Activated CD4-positive, alpha-beta T cell treated with anti-CD3 and anti-CD28 coated beads, Interleukin-2, amount 50 U/mL, for 24 hours (primary cell): ENCODE measurements at places on chromosomes 6 and 20.

DNA sequence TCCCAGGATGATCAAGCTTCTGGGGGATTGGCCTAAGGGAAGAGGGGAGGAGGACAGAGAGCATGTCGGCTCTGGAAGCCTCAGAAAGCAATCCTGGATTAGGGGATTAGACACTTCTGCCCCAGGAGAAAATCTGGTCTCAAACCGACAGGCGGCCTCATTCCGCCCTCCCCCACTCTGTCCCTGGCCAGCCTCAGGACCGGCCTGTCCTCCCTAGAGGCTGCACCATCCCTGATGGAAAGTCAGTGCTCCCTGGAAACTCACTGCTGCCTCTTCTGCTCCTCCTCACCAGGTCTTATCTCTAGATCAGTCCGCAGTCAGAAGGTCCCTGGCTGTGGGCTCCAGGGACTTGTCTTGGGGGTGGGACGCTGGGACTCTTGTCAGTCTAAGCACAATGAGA lies 905 bp upstream of the SLC12A5 start:
- no peak for DNase-seq

DNA sequence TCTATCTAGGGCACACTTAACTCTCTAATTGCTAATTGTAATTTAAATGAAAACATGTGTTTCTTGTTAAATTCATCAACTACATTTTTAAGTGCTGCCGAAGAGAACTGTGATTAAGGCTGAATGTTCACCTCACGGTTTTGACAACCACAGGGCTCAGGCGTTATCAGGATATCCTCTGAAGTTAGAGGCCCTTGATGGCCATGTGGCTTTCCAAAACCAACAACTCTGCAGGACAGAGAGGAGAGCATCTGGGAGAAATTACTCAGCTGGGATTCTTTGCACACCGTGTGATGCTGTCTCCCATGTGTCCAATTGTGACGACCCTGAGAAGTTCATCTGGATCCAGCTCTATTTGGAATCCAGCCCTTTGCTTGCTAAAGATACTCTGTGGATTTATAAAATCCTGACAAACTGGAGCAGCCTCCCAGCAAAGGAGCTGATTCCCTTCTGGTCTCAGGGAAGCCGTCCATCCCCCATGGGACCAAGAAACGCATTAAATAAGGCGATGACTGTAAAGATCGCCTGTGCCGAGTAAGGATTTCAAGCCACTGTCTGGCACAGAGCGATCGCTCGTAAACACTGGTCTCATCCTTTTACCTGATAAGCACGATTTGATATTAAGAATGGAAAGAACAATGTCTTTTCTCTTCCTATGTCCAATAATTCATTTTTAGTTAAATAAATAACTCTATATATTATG lies 401.1 kb downstream of the CD83 start:
- DNase-seq: no peak

DNA sequence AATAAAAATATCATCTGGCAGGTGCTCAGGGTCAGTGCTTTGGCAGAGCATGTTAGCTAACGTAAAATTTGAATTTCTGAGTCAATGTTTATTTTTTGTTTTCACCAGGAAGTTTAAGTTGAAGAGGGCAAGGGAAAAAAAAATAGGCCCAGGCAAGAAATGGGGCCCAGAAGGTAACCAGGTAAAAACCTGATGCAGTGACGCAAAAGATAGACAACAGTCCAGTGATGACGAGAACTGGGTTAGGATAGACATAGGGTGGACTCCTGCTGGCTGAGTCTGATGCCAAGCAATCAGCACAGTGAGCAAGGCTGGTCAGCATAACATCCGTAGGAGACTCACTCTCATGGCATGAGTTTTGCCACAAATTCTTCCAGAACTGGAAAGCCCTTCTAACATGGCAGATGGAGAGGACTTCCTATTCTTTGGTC lies 42.2 kb downstream of the ZHX3 start:
- DNase-seq: no peak

GRCh38 chr6:104705095-104705707 lies 154.5 kb downstream of the HACE1 start:
- peak; percentile 7 for DNase-seq

DNA sequence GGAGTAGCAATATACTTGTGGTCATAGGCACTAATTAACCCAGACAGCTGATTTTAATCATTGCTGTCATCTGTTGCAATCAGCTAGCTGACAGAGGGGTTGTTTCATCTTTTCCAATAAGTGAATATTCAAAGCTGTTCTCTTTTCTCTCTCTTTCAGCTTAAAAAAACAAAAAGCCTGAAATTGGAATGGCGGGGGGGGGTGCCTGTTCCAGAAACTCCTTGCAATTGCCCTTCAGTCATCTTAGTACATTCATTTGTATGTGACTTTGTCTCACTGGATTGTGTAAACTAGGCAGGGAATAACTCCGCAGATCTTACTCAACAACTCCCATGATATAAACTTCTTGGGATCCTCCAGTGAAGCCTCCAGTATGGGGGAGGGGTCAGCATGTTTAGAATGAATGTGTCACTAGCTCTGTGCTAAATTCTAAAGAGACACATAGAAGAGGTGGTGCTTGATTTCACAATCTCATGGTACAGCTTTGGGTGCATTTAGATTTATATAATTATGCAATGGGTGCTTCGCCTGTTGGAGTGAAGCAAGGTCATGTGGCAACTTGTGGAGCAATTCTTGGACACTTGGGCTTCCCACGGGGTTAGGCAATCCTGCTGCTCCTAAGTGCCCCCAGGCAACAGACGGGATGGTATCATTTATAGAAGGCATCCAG lies 40.1 kb downstream of the SLC24A3 start:
- DNase-seq: no peak

DNA sequence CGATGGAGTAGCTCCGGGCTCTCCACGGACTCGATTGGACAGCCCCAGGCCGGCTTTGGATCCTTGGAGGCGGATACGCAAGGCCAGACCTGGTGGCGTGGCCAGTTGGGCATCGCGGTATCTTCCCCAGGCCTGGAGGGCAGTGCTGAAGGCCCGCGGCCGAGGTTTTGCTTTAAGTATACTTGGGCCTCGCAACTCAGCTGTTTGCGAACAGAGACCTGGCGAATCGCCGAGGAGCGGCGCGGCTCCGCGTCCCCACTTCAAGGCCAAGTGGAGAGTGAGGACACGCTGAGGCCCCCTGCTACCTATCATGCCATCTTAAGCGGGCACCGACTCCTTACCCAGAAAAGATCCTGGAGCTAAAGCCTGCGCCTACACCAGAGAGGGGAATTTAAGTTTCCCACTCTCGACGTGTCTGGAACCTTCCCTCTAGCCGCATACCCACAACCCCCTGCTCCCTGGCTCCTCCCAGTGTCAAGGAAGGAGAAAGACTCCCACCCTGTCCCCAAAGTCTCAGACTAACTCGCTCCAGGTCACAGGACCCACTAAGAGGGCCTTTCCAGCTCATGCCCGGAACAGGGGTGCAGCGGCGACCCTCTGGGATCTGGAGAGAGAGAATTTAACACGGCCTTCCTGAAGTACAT lies 4.1 kb downstream of the LINC00237 start:
- DNase-seq: no peak

DNA sequence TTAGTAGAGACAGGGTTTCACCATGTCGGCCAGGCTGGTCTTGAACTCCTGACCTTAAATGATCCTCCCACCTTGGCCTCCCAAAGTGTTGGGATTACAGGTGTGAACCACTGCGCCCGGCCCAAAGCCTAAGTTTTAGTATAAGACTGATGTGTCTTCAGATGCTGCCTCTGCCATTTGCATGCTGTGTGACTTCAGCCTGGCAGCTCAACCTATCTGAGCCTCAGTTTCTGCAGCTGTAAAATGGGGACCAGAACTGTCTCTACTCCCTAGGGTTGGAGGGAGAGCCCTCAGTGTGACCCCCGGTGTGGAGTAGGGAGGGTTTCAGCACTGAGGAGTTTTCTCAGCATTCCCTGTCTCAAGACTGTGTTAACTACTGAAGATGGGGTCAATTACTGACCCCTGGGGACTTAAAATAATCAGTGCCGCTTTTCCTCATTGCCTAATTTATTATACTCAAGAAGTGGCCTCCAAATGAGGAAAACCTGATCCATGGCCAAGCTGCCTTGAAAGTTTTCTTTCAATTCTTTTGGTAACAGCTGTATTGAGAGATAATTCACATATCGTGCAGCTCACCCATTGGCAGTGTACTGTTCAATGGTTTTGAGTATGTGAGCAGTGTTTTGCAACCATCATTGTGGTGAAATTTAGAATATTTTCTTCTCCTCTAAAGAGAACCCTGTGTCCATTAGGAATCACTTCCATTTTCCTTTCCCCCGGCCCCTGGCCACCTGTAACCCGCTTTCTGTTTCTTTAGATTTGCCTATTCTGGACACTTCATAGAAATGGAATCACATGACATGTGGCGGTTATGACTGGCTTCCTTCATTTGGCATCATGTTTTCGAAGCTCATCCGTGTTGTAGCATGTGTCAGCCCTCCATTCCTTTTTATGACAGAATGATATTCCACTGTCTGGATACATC lies 64.8 kb downstream of the PHACTR3 start:
- no peak for DNase-seq
